ENCODE measurements at places on chromosomes 6 and 20. TPM values are rescaled to one million over a fixed set of nuclear protein-coding genes. Genes with fewer than 3 reads are reported as not detected.
A peak's percentile ranks its signal among the peaks of the same experiment; 100 is the strongest.

- no peak overlapping the region for H3K4me3 ChIP-seq
- no peak for DNase-seq
- no peaks in the 10 kb centered on the region for H3K36me3 ChIP-seq
- H3K27ac ChIP-seq: no peak overlapping the region
Observed at GRCh38 chr6:49025273-49026240, 437.5 kb downstream of the MMUT start.

DNA sequence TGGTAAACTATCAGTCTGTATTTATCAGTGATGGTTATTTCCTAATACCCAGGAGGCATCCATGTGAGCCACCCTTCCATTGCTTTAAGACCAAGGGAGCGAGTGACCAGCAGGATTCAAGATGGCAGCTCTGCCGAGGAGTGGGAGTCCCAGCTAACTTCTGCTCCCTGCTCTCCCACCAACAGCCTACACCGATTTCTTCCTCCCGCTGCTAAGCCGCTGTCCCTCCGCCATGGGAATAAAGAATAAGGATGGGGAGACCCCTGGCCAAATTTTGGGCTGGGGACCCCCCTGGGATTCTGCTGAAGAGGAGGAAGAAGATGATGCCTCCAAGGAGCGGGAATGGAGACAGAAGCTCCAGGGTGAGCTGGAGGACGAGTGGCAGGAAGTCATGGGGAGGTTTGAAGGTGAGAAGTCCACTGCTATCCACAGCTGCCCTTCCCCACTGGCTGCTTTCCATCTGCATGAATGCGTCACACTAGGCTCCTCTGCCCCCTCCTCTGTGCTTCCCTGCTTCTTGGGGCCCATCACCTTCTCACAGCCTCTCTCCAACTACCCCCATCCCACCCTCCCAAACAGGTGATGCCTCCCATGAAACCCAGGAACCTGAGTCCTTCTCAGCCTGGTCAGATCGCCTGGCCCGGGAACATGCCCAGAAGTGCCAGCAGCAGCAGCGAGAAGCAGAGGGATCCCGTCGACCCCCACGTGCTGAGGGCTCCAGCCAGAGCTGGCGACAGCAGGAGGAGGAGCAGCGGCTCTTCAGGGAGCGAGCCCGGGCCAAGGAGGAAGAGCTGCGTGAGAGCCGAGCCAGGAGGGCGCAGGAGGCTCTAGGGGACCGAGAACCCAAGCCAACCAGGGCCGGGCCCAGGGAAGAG, 10.3 kb downstream of the NFKBIL1 start:
- H3K4me3 ChIP-seq: no peak overlapping the region
- no peak for DNase-seq
- H3K4me1 ChIP-seq: peaks cover 65% of the 10 kb centered on the region
- H3K36me3 ChIP-seq: peaks cover 45% of the 10 kb centered on the region
- H3K27ac ChIP-seq: peak overlapping the region; percentile 69

LAMA4 gene
- total RNA-seq: not detected

DYNLT2 gene
- total RNA-seq: 2.2 TPM

TMEM217 gene
- 1.3 TPM for total RNA-seq

GRCh38 chr6:259901-260508, 32.3 kb upstream of the DUSP22 start:
- peak overlapping the region; percentile 1 for H3K4me3 ChIP-seq
- H3K27ac ChIP-seq: peak overlapping the region; percentile 78
- DNase-seq: no peak
- no peaks in the 10 kb centered on the region for H3K27me3 ChIP-seq

DNA sequence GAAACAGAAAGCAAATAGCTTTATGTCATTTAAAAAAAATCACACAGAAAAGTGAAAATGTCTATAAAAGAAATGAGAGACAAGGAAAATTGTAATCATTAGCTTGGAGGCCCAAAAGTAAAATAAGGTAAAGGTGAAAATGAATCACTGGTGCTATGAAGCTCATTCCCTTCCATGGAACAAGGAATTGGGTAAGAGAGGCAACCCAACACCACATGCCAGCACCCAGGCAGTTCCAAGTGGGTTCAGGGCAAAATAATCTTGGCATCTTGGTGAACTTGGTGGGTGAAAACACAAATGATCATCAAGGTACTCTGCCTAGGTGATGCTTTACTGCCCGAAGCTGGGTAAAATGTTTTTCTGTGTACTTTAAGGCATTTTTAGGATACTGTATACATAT, 16.7 kb downstream of the CST4 start:
- no peaks in the 10 kb centered on the region for H3K4me1 ChIP-seq
- H3K27me3 ChIP-seq: peaks cover 6% of the 10 kb centered on the region
- no peaks in the 10 kb centered on the region for H3K36me3 ChIP-seq
- no peak overlapping the region for H3K27ac ChIP-seq
- H3K4me3 ChIP-seq: no peak overlapping the region
- no peak for DNase-seq

OLIG3 gene
- total RNA-seq: not detected

DNA sequence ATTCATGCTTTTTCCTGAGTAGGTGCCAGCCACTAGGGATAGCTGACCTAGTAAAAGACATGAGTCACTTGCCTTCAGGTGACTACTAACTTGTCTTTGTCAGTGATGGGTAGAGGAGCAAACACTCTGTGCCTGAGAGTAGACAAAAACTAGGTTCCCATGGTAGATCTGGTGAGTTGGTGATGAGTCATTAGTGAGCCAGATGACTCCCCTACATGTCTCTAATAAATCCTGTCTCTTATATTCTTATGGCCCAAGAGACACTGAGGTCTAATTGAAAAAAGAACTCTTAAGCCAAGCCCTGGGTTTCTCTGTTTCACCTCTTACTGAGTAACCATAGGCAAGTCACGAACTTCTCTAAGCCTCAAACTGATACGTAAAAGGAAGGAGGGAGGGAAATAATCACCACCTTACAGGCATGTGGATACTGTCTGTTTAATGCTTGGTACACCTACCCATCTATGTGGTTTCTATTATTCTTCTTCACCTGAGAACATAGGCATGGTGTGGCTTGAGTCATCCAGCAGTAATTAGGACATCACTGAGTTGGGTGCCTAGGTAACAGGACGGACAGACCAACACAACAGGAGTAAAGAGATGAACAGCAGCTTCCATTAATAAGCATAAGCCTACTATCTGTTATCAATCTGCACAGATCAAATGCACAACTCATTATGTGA, 20.3 kb downstream of the TTPAL start:
- peaks cover 72% of the 10 kb centered on the region for H3K36me3 ChIP-seq
- no peaks in the 10 kb centered on the region for H3K27me3 ChIP-seq
- H3K4me1 ChIP-seq: peaks cover 18% of the 10 kb centered on the region
- H3K4me3 ChIP-seq: no peak overlapping the region
- peak overlapping the region; percentile 33 for H3K27ac ChIP-seq

DNA sequence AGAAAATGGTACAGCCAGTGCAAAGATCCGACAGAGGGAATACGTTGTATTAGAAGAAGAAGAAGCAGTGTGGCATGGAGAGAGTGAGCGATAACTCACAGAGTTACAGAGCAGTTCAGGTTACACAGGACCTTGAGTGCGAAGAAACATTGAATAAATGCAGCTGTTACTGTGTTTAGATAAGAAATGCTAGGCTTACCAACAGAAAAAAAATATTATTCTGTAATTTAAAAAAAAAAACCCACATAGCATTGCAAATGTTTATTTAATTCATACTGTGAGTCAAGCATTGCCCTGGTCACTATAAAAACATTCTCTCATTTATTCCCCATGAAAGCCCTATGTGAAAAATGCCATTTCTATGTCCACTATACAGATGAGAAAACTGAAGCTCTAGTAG, 373.4 kb upstream of the EPHA7 start:
- no peaks in the 10 kb centered on the region for H3K36me3 ChIP-seq
- no peak overlapping the region for H3K27ac ChIP-seq
- no peaks in the 10 kb centered on the region for H3K27me3 ChIP-seq
- no peak for DNase-seq

GRCh38 chr6:3323696-3324261, 65.0 kb downstream of the PSMG4 start:
- H3K4me1 ChIP-seq: peaks cover 5% of the 10 kb centered on the region
- H3K27ac ChIP-seq: no peak overlapping the region
- H3K4me3 ChIP-seq: no peak overlapping the region
- no peak for DNase-seq
- no peaks in the 10 kb centered on the region for H3K36me3 ChIP-seq

DNA sequence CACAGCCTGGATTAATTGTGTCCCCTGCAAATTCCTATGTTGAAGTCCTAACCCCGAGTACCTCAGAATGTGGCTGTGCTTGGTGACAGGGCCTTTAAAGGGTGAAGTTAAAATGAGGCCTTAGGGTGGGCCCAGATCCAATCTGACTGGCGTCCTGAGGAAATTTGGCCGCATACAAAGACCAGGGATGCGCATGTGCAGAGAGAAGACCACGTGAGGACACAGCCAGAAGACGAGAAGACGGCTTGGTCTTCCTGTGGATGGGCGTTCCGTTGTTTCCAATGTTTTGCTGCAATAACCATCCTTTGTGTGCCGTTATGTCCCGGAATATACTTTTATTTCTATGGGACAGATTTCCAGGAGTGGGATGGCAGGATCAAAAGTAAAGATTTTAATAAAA, 40.9 kb upstream of the SLC22A2 start:
- peaks cover 2% of the 10 kb centered on the region for H3K27me3 ChIP-seq
- no peak overlapping the region for H3K4me3 ChIP-seq
- no peak for DNase-seq
- H3K36me3 ChIP-seq: no peaks in the 10 kb centered on the region

ARMC12 gene
- total RNA-seq: 1.6 TPM

DNA sequence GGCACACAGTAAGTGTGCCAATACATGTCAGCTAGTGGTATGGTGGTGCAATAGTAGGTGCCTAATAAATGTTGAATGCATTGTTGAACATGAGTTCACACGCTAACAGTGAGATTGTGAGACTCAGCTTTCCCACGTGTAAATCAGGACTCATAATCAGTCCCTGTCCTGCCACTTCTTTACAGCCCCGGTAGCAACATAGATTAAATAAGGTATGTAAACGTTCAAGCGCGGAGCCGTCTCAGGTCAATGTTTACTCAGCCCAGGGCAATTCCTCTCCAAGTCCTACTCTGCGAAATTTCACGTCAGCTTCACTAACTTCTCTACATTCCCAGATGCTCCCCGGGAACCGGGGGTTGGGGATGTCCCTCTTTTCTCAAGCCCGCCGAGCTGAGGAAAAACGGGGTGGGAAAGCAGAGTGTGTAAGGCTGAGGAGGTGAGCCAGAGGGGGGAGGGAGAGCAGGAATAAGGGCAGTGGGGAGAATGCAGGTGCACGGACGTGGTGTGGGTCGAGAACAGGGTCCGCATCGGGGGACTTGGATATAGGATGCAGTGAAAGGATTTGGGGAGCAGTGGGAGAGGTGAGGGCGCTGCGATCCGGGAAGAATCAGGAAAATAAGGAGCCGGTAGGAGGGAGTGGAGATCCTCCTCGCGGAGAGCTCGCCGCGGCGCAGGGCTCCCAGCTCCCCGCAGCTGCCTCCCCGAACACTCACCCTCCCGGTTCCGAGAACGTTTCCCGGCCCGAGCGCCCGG, 544 bp upstream of the TP53INP2 start:
- H3K27me3 ChIP-seq: peaks cover 8% of the 10 kb centered on the region
- peak; percentile 12 for DNase-seq
- peak overlapping the region; percentile 90 for H3K4me3 ChIP-seq
- H3K27ac ChIP-seq: peak overlapping the region; percentile 93
- peaks cover 29% of the 10 kb centered on the region for H3K4me1 ChIP-seq

DNA sequence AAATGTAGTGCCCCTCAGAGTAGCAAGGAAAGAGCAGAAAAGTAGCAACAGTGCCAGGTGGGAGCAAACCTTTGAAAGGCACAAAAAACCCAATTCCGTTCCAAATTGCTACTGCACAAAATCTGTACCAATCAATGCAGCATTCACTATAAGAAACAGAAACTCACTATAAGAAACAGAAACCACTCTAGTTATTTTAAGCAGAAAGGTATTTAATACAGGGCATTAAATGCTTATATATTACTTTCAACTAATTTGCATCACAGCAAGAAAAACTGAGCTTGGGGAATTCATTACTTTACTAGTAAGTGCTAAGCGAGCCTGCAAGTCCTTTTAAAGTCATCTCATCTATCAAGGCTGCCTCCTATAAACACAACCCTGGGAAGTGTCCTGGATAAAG, 116.5 kb upstream of the OLIG3 start:
- no peak overlapping the region for H3K4me3 ChIP-seq
- no peak for DNase-seq
- no peaks in the 10 kb centered on the region for H3K36me3 ChIP-seq
- peaks cover 25% of the 10 kb centered on the region for H3K27me3 ChIP-seq

TRIM15 gene
- not detected for total RNA-seq

- H3K4me1 ChIP-seq: no peaks in the 10 kb centered on the region
- H3K27ac ChIP-seq: no peak overlapping the region
- no peaks in the 10 kb centered on the region for H3K36me3 ChIP-seq
- DNase-seq: no peak
Observed at GRCh38 chr6:14921878-14922671, 323.8 kb upstream of the JARID2 start.

- no peak overlapping the region for H3K27ac ChIP-seq
- no peaks in the 10 kb centered on the region for H3K36me3 ChIP-seq
- H3K27me3 ChIP-seq: no peaks in the 10 kb centered on the region
- DNase-seq: no peak
Observed at GRCh38 chr6:109702791-109703190, 11.7 kb downstream of the FIG4 start.

FRMD1 gene
- not detected for total RNA-seq

DNA sequence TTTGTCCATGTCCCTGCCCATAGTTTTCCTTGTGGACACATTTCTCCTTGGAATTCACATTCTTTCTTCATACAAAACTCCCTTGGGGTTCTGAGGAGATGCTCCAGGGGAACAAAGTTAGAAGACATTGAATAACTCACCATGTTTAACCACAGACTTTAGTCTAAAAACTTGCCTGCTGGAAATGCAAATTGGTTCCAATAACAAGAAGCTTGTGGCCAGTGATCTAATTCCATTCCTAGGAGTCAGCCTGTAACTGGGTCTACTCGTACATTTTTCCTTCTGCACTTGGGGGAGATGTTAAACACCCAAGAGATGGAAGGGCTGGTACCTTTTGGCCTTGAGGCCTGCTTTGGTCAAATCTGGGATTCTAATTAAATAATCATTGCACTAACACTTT, 60.2 kb downstream of the SCML4 start:
- no peak for DNase-seq
- H3K4me3 ChIP-seq: no peak overlapping the region
- peaks cover 46% of the 10 kb centered on the region for H3K36me3 ChIP-seq
- H3K27ac ChIP-seq: no peak overlapping the region
- H3K27me3 ChIP-seq: no peaks in the 10 kb centered on the region

HMGCLL1 gene
- total RNA-seq: not detected

DNA sequence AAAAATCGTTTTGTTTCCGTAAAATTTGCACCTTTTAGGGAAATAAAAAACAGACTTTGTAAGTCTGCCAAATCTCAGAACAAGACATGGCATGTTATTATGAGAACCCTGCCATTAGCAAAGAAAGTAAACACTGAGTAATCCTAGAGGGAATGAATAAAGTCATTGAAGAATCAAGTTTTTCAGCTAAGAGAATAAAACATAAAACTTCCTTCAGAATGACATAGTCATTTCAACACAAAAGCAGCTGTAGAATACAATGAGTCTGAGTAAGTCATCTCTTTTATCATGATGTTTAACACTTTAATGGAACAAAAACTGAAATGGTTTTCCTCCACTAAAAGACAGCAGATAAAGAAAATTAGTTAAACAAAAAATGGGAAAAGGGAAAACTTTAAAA, 10.3 kb upstream of the DST start:
- H3K4me1 ChIP-seq: no peaks in the 10 kb centered on the region
- no peaks in the 10 kb centered on the region for H3K36me3 ChIP-seq
- H3K27me3 ChIP-seq: peaks cover 2% of the 10 kb centered on the region

GRCh38 chr6:116512734-116513133, 1.3 kb downstream of the CALHM5 start:
- H3K4me1 ChIP-seq: no peaks in the 10 kb centered on the region
- DNase-seq: no peak
- no peaks in the 10 kb centered on the region for H3K36me3 ChIP-seq
- no peak overlapping the region for H3K4me3 ChIP-seq

All from activated CD4-positive, alpha-beta T cell treated with anti-CD3 and anti-CD28 coated beads, Interleukin-2, amount 10 ng/mL, durations not matched to agents 7 days and 5 days (primary cell).